GOT3 (cell line): ENCODE measurements at places on chromosomes 2 and 18.

DNA sequence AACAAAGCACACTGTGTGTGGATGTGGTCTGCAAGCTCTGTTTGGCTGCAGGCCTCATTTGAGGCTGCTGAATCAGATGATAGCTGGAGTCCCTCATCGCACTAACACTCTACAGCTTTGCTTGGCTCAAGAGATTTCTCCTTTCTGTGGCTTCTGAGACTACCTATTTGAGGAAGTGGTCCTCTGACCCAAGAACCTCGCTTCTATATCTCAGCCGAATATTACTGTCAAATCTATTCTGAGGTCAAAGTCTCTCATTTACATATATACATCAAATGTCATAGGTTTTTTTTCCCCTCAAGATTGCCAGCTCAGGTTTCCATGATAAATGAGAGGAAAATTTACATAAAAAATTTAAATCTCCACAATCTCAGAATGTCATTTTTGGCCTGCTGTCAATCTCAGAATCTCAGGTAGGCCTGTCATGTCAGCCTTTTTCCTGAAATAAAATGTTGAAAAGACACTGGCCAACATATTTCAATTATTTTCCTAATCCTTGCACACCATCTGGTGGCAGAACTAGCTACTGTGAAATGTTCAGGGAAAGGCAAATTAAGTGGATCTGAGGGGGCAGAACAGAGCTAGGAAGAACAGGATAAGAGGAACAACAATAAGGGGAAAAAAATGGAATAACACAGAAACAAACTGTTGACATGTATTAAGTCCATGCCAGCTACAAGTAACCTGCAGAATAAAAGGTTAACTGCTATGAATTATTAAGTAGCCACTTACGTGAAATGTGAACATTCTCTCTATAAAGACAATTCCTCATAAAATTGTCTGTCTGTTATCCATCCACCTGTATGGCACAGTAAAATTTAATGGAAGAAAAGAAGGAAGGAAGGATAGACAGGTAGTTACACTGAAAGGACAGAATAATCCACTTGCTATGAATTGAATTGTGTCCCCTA, 39.3 kb downstream of the AP1S3 start:
- no peak for DNase-seq

- peak; percentile 21 for DNase-seq
These were observed at the start of gene ASAP2 for GRCh38 chr2:9205963-9206948. ASAP2 (plus strand) TSS chr2:9206812; CDS start chr2:9207105, 293 bp downstream.

GRCh38 chr2:241135737-241136136, 13.5 kb downstream of the PASK start:
- no peak for DNase-seq

DNA sequence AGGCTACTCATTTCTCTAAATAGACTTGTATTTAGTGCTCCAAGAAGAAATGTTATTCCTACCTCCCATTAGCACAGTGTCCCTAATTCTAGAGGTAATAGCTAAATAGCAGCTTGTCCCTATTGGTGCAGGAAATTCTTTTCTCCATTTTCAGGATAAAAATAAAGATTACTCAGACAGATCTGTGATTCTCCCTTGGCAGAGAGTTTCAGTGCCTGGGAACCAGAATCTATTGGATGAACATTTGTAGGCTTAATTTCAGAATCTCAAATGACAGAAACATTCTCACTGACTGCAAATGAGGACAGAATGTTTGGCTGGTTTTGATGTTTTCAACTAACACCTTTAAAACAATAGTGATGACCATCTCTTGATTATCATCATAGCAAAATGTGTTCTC, 33.3 kb upstream of the LGALSL start:
- no peak for DNase-seq

DNA sequence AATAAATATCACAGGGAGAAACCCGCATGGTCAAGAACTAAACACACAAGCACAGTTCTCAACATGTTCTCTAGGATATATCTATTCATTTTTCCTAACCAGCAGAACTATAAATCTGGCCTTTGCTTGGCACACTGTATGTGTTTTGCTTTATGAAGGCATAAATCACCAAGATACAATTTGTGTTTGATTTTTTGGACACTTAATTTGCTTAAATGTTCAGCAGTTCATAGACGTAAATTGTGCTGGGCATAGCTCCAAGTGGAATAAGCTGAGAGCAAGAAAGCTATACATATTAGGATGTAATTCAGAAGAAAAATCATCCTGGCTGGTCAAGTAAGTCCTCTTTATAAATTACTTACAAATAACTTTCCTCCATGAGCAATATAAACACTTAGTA, 341.5 kb upstream of the ATP5MC3 start:
- DNase-seq: no peak

DNA sequence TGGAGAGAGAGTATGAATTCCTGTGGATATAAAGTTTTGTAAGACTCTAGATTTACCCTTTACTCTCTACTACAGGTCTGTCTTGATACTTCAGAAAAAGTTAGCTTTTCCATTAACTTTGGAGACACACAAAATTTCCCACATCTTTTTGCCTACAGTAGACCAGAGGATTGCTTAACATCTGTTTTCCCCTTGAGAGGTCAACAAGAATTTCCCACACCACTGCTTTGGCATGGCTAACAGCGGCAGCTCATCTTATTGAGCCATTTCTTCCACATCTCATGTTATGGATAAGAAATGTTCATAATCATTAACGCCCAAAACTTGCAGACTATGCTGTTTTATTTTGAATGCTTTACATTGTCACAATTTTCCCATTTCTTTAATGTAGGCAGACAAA, 273.6 kb upstream of the RGPD4 start:
- DNase-seq: no peak

DNA sequence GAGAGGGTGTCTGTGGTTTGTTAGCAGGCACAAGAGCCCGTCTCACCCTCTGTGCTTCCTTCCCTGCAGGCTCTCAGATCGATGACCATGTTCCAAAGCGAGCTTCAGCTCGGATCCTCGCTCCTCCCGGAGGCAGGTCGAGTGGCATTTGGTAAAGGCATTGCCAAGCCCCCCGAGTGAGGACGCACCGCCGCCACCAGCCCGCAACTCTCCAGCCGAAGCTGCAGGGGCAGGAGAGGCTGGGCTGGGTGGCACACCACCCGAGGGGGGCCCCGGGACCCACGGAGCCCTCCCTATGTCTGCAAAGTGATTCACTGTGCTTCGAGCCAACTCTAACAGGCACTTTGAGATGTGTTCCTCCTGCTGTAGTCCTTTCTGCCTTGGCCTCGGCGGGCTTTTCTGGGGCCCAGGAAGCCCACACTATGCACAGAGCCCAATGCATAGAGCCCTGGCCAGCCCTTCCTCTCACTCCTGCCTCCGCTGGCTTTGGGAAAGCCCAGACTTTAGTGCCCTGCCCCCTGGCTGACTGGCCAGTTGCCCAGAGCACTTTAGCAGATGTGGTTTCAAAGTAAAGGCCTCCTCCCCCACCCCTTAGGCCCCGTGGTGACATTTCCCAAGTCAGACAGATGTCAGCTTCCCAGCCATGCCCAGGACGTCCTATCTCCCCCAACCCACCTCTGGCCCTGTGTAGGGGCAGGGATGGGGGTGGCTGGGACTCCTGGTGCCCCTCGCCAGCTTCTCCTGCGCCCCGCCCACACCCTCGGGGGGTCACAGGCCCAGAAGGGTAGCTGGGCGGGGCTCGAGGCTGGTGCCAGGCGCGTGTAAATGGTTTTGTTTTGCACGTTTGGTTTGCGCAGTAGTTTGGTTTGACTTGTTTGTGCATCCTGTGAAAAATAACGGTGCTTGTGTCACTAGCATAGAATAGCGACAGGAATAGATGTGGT, 23.3 kb upstream of the MAPRE3 start:
- no peak for DNase-seq

GRCh38 chr2:189231719-189232323, 52.3 kb upstream of the COL5A2 start:
- no peak for DNase-seq

GRCh38 chr2:76039505-76039904, 328.8 kb upstream of the GCFC2 start:
- DNase-seq: no peak

GRCh38 chr2:232501794-232502390, 14.3 kb upstream of the ECEL1 start:
- DNase-seq: no peak

- DNase-seq: no peak
These were observed 24.5 kb downstream of the RTTN start for GRCh38 chr18:70181015-70181414.

DNA sequence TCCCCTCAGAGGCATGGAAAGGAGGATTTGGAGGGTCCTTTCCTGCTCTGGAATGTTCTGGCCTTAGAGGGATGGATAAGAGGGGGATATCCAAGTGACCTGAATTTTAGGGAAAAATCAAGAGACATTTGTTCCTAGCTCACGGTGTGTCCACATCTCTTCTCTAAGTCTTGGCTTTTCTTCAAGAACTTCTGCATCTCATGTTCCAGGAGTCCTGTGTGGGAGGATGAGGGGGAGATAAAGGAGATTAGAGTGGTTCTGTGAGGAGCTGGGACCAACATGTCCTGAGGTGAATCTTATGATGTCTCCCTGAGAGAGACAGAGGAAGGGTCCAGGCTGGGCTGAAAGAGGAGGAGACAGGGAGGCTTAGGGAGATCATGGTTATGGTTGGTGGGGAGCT, 11.7 kb downstream of the EMX1 start:
- no peak for DNase-seq

DNA sequence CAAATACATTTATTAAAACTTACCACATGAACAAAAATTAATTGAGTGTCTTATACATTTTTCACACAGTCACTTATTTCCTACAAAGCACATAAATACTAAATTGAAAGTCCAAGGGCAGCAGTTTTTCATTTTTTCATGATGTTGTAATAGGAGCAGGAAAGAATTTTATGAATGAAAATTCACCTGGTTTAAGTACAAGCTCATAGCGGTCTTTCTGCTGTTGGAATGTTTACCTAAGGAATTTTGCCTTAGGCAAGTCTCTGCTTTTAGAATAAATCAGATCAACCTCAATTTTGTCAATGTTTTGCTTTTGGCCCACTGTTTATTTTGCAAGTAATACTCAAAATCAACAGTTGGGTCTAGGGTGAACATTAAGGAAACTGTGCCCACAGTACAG, 40.0 kb downstream of the ETAA1 start:
- DNase-seq: no peak

DNA sequence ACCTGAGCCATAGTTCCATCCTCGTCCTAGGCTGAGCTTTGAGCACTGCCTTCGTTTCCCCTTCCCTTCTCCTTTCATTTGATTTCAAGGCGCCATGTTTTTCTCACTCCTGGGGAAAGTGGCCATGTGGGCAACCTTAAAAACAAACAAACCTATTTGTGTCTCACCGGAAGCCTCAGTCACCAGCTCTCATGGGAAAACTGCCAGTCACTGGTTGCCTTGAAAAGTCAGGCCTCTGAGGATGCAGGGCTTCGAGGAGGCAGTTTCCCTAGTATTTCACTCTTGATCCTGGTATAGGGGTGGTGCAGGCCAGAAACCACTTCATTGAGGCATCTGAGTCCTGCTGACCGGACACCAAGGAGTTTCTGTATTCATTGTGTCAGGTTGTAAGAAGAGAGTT, 59.2 kb upstream of the TRIB2 start:
- DNase-seq: no peak

- no peak for DNase-seq
These were observed 276.5 kb upstream of the MC4R start for GRCh38 chr18:60649107-60649506.

- DNase-seq: peak; percentile 49
These were observed 20.0 kb downstream of the KCNF1 start for GRCh38 chr2:10931710-10932255.

GRCh38 chr2:203567691-203568090, 32.6 kb upstream of the RAPH1 start:
- no peak for DNase-seq

- DNase-seq: no peak
These were observed 140.8 kb downstream of the TMEFF2 start for GRCh38 chr2:192053921-192054320.

DNA sequence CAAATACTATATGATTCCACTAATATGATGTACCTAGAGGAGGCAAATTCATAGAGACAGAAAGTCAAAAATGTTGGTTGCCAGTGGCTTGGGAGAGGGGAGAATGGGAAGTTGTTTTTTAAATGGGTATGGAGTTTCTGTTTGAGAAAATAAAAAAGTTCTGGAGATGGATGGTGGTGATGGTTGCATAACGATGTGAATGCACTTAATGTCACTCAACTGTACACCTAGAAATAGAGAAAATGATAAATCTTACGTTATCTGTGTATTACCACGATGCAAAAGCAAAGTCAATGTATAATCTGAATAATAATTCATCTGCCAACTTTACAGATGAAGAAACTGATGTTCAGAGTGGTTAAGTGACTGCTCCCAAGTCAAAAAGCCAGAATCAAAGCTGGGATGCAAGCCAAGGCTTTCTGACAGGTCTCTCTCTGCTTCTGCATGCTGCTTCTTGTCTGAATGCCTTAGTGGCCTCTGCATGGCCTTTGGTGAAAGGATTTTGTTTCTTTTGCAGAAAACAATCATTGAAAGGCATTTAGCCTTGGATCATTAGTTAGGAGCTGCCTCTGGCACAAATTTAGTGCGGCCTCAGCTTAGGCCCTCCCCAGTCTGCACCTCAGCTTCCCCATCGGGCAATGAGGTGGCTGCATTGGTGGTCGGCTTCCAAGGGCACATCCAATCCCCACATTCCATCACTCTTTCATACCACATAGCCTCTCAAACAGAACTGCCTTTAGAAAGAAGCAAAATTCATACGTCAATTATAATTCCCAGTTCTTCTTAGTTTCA, 46.5 kb upstream of the MYCN start:
- DNase-seq: no peak
